Aorta (tissue), 5 donors: ENCODE measurements at places on chromosomes 2 and 18.
A peak's percentile ranks its signal among the peaks of the same experiment; 100 is the strongest.

GRCh38 chr2:157170299-157170698 lies 87.2 kb upstream of the GALNT5 start:
- no peak for DNase-seq

GRCh38 chr18:10564975-10565773 lies 39.3 kb downstream of the NAPG start:
- DNase-seq: no peak

DNA sequence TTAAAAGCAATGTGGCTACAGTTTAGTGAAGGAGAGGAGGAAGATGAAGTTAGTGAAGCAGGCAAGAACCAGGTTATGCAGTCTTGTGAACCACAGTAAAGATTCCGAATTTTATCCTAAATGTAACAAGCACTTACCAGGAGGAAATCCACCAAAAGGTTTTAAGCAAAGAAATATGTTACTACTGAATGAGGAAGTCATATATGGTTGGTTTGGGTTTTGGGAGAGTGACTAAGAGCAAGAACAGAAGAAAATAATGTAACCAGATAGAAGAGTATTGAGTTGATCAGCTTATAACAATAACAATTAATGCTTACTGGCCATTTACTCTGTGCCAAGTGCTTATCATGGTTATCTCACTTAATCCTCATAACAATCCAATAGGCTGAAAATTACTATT lies 1.9 kb downstream of the USP37 start:
- no peak for DNase-seq

- DNase-seq: peak; percentile 84
Observed at GRCh38 chr2:64988420-64989125, 626 bp upstream of the SLC1A4 start.

GRCh38 chr2:111055735-111056134 lies 65.0 kb upstream of the BCL2L11 start:
- DNase-seq: no peak

- no peak for DNase-seq
Observed at GRCh38 chr2:137223722-137224121, 458.4 kb downstream of the THSD7B start.
